ENCODE measurements at places on chromosomes 16 and 17.

- DNase-seq, result no peak
Measured at GRCh38 chr17:72429066-72429638, 308.3 kb downstream of the SOX9 start.

- DNase-seq, result no peak
Measured at GRCh38 chr17:35841505-35841904, 27.2 kb downstream of the HEATR9 start.

- DNase-seq, result no peak
Measured at GRCh38 chr17:7897773-7898172, 9.2 kb downstream of the CHD3 start.

DNA sequence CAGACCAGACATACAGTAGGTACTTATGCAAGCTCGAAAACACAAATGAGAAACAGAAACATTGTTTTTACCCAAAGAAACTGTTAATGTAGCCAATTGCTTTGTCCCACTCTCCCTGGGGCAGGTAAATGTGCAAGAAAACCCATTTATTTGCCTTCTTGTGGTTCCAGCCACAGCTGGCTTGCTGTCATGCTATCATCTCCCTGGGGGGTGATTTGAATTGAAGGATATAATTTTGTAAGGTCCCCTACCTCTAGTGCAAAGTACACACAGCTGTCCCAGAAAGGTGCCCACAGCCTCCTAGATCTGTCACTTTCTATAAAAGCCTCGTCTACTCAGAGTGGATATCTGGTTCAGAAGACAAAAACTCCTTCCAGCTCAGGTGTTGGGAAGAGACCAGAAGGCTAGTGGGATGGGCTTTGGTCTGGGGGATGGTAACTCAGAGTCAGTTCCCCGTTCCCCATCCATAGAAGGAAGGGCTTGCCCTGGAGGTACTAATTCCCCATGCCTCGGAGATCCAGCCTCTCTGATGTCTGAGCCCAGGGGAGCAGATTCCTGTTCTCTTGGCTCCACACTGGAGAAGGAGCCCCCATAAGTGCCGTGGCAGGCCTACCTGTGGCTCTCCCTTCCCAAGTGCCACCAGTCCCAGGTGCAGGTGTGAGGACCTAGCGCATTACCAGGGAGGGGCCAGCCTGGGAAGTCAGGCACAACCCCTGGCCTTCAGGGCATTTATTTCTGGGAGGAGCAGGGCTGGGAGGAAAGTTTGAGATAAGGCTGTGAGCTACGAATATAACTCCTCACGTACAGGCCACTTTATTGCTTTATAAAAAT lies 2.4 kb upstream of the PRR15L start:
- DNase-seq, result no peak

DNA sequence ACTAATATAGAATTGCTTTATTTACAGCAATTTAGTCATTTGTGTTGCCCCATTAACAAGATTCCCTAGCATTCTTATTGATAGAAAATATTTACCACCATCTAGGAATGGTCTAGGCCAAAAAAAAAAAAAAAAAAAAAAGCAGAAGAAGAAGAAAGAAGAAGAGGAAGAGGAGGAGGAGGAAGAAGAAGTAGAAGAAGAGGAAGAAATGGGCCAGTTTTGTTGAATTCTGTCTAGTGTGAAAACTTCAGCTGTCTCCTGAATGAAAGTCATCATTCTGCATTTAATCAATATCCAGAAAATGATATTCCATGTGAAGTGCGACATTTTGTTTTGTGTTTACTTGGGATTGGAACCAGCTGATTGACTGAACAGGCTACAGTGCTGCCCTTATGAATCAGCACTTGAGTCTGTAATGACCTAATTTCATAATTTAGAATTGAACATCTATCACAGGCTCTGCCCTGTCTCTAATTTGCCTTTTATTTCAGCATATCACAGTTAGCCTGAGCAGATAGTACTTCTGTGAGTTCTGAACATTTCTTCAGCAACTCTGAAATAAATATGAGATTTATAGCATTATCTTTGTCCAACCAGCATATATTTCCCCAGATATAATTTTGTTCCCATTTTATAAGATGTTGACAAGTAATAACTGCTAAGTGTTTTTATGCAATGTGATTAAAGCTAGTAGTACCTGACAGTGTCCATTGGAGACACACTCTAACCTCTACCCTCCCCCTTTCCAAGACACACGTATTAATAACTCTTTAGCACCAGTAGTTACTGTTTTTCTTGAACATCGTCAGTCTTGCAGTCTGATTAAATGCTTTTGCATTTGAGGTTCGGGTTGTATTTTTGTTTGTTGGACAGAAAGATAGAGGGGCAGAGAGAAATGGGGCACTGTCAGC lies 5.9 kb downstream of the ANKFN1 start:
- no peak for DNase-seq
